ENCODE measurements at places on chromosomes 5 and 9.

- DNase-seq: no peak
Observed at GRCh38 chr9:101068696-101069095, 40.2 kb downstream of the PLPPR1 start.

GRCh38 chr5:169576181-169576598, 7.4 kb upstream of the SPDL1 start:
- DNase-seq: peak; percentile 84

GRCh38 chr9:105678163-105678562, 15.9 kb downstream of the TAL2 start:
- no peak for DNase-seq

- DNase-seq: no peak
Observed at GRCh38 chr5:52554293-52554692, 233.4 kb upstream of the ITGA1 start.

- peak; percentile 69 for DNase-seq
Observed at GRCh38 chr5:7422316-7423106, 26.6 kb downstream of the ADCY2 start.

- no peak for DNase-seq
Observed at GRCh38 chr9:133273819-133274218, 1.2 kb downstream of the ABO start.

DNA sequence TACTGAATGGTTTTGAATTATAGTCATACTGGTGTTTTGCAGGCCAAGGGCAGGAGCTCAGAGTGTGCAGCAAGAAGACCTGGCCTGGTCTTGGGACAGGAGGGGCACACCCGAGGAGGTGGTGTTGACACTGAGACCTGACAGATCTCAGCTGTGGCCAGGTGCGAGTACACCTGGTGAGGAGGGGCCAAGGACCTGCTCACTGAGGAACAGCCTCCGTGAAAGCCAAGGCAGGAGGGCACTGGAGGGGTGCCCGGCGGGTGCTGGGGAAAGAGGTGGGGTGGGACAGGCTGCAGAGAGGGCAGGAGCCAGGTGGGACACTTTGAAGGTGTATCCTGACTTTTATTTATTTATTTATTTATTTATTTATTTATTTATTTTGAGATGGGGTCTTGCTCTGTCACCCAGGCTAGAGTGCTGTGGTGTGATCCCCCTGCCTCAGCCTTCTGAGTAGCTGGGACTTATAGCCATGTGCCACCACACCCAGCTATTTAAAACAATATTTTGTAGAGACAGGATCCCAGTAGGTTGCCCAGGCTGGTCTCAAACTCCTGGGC, 23.3 kb upstream of the LAMC3 start:
- DNase-seq: no peak

GRCh38 chr5:163614787-163615186, 109.4 kb downstream of the MAT2B start:
- DNase-seq: peak; percentile 6

DNA sequence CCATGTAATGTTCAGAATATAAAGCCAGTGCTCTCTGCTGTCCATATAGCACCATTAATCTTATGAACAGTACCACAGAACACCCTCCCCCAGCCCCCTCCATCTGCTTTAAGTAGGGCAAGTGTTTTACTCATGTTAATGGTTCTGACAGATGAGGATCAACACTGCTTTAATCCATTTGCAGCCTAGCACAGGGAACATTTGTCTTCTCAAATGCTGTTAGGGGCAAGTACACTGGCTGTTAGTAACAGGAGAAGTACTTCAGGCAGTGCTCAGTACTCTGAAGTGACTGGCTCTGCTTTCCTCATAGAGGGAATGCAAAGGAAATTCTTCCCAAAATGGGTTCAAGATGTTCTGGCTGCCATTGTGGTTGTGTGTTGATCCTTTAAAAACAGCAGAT, 202.6 kb downstream of the DCP2 start:
- DNase-seq: no peak

GRCh38 chr5:119338326-119338946, 17.4 kb upstream of the TNFAIP8 start:
- DNase-seq: no peak

- no peak for DNase-seq
Observed at GRCh38 chr5:56817263-56818014, 2.1 kb downstream of the MAP3K1 start.

DNA sequence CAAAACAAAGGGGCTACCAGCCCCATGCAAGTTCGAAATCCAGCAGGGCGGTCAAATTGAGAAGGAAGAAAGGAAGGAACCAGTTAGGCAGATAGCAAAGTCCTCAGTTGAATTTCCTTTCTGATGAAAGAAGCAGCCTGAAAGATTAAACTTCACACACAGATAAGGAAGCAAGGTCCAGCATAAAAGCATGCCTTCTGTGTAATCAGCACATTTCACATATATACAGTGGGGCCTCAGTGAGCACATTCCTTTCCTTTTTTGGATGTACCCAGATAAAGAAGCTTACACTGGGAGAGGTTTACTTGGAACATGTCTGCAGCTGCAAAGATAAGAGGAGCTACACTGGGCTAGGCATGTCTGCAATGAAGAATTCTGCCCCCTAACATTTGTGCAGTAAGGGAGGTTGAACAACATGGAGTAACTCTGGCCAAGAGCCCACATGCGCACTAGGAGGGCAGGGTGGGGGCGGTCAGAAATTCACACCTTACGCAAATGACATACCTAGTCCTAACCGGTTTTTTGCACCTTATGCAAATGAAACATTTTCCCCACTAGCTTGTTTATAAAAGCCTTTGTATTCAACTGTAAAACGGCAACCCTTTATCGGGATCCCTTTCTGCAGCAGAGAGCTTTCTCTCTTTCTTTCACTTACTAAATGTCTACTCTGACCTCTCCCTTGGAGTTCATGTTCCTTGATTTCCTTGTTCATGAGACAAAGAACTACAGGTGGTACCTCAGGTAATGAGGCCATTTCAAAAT, 149.7 kb upstream of the FBXL17 start:
- DNase-seq: peak; percentile 44

GRCh38 chr5:30994902-30995301, 198.6 kb upstream of the CDH6 start:
- no peak for DNase-seq

- DNase-seq: peak; percentile 24
Observed at GRCh38 chr5:10393491-10393890, 40.0 kb downstream of the MARCHF6 start.

GRCh38 chr9:95764533-95765319, 110.8 kb upstream of the ERCC6L2 start:
- DNase-seq: no peak

- no peak for DNase-seq
Observed at GRCh38 chr9:107587191-107587963, 97.8 kb upstream of the KLF4 start.

DNA sequence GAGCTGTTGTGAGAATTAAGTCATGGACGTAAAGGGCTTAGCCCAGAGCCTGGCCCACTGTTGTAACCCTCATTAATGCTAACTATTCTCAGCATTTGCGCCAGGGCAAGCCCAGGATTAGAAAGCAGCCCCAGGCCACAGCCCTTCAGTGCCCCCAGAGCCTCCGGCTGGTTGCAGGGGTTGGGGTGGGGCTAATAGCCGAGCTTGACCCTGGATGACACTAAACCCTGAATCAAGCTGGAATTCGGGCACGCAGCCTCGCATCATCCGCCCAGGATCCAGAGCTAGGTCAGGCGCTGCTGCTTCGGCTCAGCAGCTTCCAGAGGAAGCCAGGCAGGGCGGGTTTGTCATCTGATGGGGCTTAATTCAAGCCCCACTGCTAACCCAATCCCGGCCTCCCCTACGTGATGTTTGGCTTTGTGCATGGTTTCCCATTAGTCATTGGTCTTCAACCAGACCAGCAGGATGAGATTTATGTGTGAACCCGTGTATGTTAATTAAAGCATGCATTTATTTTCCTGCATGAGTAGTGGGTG, 1.2 kb upstream of the MEGF9 start:
- peak; percentile 77 for DNase-seq

GRCh38 chr5:157828944-157829639, 29.9 kb downstream of the CLINT1 start:
- no peak for DNase-seq

- no peak for DNase-seq
Observed at GRCh38 chr9:4422495-4422894, 67.8 kb upstream of the SLC1A1 start.

GRCh38 chr5:145983446-145983845, 47.1 kb downstream of the SH3RF2 start:
- DNase-seq: no peak

DNA sequence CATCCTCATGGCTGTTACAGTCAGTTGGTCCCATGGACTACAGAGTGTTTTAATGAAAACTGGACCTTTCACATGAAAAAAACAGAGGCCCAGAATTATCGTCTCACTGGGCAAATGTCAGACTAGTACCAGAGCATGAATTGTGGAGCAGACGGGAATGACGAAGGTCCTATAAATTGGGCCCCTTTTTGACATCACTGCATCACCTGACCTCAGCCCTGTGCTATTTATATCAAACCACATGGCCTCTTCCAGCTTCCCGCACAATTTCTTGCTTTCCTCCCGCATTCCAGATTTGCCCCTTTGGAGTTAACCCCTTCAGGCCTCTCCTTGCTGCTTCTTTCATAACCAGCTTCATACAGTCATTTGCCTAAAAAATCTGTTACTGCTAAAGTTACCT, 301.7 kb downstream of the ATPSCKMT start:
- DNase-seq: no peak

DNA sequence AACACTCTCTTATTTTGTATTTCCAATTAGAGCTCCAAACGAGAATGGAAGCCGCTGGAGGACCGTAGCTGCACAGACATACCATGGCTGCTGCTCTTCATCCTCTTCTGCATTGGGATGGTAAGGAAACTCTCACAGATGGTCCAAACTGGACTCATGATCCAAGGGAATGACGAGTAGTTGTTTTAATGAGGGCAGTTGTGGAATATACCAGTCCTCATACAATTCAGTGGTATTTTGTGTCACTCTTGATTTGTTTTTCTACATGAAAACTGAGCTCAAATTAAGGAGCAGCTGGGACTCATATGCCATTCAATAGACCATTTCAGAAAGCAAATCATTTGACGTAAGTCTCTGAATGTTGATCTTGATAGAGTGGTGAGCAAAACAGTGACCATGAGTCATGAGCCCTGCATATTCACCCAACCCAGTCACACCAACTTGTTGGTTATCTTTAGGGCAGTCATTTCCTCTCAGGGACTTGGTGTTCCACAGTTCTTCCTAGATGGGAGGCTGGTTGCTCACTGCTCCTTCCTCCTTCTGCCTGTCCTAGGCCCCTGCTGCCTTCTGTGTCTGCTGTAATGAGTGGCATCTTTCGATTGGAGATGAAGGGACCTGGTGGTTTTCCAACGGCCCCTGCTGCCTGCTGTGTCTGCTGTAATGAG, 54.9 kb downstream of the SLC44A1 start:
- DNase-seq: peak; percentile 87

DNA sequence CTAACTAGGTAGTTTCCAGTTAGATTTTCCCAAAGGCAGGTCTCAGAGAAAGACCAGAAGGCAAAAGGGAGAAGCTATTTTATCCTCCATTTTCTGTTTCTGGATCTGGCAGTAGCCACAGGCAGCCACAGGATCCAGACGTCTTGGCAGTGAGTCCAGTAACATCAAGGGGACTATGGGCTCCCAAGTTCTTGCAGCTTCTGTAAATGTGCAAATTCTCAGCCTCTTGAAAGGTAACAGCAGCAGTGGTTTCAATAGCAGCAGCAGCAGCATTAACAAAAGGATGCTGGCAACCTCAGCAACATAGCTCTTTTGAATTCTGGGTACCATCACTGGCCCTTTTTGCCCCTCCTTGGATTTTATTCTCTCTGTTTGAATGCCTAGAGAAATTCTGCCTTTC, 27.1 kb upstream of the IL33 start:
- peak; percentile 5 for DNase-seq

Data from astrocyte of the hippocampus (primary cell).